ENCODE measurements at places on chromosomes 5 and 9. TPM values are rescaled to one million over a fixed set of nuclear protein-coding genes. Genes with fewer than 3 reads are reported as not detected.

The C9 gene
- not detected for total RNA-seq

The ARID3C gene
- not detected for total RNA-seq

The TMEFF1 gene
- total RNA-seq = 29.2 TPM

The LAMC3 gene
- 9.9 TPM for total RNA-seq

The EQTN gene
- total RNA-seq = 1.2 TPM
